Stimulated activated CD4-positive, alpha-beta T cell treated with anti-CD3 and anti-CD28 coated beads, Interleukin-2, amount 100 ng/mL, for 24 hours (primary cell): ENCODE measurements at places on chromosomes 2 and 18.

GRCh38 chr2:233593201-233593600, 24.2 kb upstream of the UGT1A8 start:
- no peak for DNase-seq

DNA sequence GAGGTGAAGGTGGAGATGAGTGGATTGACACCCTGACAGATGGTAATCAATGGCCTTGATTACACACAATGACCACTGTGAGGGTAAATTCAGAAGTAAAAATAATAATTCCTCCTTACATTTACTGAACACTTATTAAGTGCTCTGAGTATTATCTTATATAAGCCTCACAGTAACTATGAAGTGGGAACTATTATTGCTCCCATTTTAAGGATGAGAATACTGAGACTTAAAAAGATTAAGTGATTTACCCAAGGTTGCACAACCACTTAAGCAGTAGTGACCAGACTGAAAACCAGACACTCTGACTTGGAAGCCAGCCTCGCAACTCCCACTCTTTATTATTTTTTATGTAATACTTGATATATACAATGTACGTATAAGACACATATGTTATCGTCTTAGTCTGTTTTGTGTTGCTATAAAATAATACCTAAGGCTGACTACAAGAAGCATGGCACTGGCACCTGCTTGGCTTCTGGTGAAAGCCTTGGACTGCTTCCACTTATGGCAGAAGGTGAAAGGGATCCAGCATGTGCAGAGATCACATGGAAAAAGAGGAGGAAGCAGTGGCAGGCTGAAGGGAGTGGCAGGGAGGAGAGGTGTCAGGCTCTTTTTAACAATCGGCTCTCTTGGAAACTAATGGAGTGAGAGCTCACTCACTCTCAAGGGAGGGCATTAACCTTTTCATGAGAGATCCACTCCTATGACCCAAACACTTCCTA, 41.5 kb upstream of the C1D start:
- no peak for DNase-seq

DNA sequence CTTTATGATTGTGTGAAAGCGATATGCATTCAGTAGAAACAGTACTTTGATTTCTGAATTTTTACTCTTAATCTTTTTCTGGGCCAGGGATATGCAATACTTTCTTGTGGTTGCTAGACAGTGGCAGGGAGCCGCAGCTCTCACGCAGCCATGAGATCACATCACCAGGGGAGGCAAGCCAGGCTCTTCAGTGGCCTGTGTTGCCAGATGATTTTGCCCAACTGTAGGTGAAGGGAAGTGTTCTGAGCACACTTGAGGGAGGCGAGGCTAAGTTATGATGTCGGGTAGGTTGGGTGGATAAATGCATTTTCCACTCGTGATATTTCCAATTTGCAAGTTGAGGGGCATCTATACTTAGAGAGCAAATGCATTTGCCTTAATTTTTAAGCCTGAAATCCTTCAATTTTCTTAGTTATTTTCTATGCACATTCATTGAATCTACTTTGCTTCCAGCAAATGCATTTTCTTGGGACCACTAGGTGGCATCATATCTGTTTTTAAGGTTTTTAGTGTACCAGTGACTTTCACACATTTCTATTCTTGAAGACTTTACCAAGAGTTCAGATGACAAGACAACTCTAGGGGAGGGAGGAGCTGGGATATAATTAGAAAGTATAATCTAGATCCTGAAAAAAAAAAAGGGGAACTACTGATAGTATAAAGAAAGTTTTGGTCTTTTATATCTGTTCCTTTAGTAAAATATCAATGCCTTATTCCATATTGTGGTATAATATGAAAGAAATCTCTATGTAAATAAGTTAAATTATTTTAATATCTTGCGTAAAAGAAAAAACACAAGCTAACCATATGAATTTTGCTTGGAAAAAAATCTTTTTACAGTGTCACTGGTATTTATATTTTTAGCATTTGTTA, 643.3 kb downstream of the SOCS6 start:
- DNase-seq, result no peak

DNA sequence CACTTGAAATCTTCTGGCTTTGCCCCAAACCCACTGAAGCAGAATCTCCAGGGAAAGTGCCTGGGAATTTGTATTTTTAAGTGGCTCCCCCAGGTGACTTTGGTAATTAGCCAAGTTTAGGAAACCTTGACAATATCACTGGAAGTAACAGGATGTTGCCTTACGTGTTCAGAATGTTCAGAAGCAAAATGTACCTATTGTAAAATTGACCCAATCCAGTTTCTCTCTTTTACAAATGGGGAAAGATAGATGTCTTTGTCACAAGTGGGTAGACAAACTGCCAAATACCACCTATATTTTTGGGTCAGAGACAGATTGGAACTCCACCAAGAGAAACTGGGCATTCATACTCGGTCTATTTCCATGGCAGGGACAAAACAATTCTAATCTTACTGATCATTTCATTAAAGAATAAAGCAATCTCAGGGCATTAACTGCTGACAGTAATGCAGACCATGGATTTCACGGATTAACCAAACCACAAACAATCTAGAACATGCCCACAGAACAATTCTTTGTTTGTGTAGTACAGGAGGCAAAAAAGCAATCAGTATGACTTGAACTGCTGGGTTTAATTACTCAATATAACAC, 255.8 kb downstream of the ERBB4 start:
- no peak for DNase-seq

- no peak for DNase-seq
Measured at GRCh38 chr2:240033330-240033678, 3.1 kb upstream of the OR6B2 start.

GRCh38 chr18:79738041-79738461, 58.4 kb downstream of the CTDP1 start:
- DNase-seq, result no peak

DNA sequence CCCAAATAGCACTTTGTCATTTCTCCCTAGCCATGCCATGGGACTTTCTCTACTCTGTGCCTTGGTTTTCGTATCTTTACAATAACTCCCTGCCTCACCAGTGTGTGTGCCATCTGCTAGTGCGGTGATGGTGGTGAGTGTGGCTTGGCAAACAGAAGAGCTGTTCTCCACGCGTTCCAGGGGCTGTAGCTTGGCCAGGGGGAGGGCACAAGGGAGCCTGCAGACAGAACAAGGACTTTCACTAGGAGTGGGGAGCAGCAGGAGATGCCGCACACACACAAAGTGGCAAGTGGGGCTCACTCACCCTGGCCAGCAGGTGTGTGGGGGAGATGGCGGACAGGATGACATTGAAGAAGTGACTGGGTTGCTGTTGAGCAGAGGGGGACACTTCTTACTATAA, 196.9 kb downstream of the HAUS1 start:
- DNase-seq, result no peak

DNA sequence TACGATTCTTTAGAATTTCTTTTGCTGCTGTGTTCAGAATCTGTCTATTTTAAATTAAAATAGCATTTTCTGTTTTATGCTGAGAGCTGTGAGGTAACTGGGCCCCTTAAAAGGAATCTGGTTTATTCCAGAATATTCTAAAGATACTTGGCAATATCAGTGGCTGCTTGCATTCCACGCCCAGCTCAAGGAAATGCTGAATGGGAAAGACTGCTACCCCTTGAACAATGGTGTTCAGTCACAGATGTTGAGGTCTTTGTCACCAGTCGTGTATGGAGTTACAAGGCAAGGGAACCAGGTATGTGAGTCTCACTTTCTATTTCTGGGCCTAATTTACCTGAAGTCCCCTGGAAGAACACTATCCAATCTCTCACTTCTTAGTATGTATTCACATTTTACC, 377.9 kb upstream of the CDH7 start:
- no peak for DNase-seq

DNA sequence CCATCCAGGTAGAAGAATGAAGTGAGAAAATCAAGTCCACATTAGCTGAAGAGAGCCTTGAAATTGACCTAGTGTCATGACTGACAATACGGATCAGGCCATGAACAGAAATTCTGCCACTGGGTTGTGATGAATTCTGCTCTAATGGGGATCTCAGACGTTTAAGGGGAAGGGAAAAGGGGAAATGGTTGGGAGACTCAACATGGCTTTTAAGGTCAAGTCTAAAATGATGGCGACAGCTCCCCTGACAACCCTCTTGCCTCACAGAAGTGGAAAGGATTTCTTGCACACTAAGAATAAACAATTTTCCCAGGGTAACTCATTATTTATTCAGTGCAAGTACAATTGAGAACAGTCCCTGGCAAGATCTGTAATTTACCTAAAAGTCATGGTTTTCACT, 302.5 kb upstream of the ACVR2A start:
- no peak for DNase-seq

- DNase-seq, result no peak
Measured at GRCh38 chr18:49226243-49227000, 234.0 kb downstream of the DYM start.

GRCh38 chr2:24830351-24830750, 37.1 kb downstream of the CENPO start:
- DNase-seq, result no peak

DNA sequence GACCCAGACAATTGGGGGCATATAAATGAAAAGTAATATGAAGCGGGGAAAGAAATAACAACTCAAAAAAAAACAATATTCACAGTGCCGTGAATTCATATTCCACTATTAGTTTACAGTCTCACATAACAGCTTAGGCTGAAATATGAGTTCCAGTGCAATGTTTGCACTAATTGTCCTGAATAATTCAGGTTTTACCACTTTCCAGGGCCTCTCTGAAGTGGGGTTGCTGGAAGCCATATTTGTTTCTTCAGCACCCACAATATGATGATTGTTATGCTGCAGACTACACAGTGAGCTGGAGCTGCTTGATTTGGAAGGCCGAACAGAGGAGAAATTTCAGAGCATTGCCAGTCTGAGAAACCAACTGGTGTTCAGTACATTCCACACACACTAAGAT, 894.5 kb upstream of the ACVR2A start:
- DNase-seq, result no peak

- no peak for DNase-seq
Measured at GRCh38 chr2:168851674-168852320, 38.4 kb downstream of the SPC25 start.

DNA sequence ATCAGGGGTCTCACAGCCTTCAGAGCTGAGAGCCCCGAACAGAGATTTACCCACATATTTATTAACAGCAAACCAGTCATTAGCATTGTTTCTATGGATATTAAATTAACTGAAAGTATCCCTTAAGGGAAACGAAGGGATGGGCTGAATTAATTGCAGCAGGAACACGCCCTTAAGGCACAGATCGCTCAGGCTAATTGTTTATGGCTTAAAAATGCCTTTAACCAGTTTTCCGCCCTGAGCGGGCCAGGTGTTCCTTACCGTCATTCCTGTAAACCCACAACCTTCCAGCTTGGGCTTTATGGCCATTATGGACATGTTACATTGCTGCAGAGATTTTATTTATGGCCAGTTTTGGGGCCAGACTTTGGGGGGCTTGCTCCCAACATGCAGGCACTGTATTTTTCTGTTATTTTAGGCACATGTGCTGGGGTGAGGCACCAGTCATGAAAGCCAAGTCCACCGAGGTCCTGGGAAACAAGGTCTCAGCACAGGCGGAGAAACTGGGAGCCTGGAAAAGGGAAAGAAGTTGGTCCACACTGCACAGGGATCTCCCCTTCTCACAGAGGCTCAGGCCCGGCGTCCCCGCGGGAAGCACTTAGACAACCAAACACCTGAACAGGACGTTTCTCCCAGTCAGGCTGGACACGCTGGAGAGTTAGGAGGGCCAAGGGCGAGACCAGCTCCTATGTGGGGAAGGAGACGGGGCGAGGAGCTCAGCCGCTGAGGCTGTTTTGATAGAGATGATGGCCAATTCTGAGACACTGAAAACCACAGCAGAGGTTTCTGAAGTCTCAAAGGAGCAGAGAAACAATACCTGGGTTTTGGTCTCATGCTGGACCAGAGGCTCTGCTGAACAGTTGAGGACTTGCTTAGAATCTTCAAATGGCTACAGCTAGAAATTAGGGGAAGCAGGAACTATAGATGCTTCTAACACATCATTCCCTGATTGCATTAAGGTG, 86.7 kb downstream of the TMEM18 start:
- DNase-seq, result no peak

GRCh38 chr2:105431367-105432043, 32.7 kb upstream of the FHL2 start:
- no peak for DNase-seq

GRCh38 chr18:26456070-26456491, 92.3 kb downstream of the KCTD1 start:
- no peak for DNase-seq

GRCh38 chr2:226579519-226579918, 220.1 kb downstream of the IRS1 start:
- DNase-seq, result no peak

GRCh38 chr2:69683170-69683971, 39.8 kb upstream of the AAK1 start:
- no peak for DNase-seq

DNA sequence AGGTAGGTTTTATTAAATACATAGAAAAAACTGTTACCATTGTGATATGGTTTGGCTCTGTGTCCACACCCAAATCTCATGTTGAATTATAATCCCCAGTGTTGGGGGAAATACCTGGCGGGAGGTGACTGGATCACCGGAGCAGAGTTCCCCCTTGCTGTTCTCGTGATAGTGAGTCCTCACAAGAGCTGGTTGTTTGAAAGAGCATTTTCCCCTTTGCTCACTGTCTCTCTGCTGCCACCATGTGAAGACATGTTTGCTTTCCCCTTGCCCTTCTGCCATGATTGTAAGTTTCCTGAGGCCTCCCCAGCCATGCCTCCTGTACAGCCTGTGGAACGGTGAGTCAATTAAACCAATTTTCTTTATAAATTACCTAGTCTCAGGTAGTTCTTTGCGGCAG, 352.7 kb upstream of the SLC39A10 start:
- DNase-seq, result no peak

DNA sequence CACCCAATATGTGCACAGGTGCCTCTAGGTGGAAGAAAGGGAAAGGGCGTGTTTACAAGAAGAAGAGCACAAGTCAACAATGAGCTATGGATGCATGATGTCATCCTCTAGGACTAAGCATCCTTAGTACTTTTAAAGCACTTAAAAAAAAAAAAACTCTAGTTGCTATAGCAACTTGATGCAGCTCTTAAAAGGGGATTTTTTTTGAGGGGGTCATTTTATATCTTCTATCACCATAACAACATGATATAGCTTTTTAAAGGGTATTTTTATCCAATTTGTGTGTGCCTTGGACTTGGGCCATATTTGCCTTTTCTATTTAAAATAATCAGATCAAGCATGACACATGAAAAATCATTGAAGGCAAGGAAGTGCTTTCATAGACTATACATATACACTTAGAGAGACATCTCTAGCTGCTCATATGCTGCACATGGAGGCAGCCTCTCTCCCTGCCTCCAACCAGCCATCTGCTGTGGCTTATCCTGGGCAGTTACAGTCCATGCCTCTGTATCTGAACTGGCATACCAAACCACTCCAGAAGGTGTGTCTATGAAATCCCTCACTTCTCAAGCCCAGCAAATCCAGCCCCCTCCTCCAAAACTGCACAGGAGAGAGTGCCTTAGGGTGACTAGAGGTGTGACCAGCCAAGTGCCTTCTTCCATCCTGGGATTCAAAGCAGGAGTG, 165.4 kb downstream of the MSH2 start:
- no peak for DNase-seq

- no peak for DNase-seq
Measured at GRCh38 chr2:26009567-26009963, 24.3 kb upstream of the RAB10 start.

- no peak for DNase-seq
Measured at GRCh38 chr18:75157851-75158250, 51.1 kb downstream of the PTGR3 start.

- no peak for DNase-seq
Measured at GRCh38 chr2:185787227-185788145, 48.9 kb downstream of the FSIP2 start.

GRCh38 chr18:55455938-55456337, 132.1 kb downstream of the TCF4 start:
- DNase-seq, result no peak

- DNase-seq, result no peak
Measured at GRCh38 chr2:112001136-112001715, 53.8 kb upstream of the TMEM87B start.
